ENCODE measurements at places on chromosomes 2 and 18.
A peak's percentile ranks its signal among the peaks of the same experiment; 100 is the strongest.

GRCh38 chr2:109591206-109591605 is 22.6 kb downstream of the SEPTIN10 start:
- no peak for DNase-seq

- DNase-seq: no peak
Observed at GRCh38 chr2:28268386-28268785, 124.3 kb upstream of the FOSL2 start.

DNA sequence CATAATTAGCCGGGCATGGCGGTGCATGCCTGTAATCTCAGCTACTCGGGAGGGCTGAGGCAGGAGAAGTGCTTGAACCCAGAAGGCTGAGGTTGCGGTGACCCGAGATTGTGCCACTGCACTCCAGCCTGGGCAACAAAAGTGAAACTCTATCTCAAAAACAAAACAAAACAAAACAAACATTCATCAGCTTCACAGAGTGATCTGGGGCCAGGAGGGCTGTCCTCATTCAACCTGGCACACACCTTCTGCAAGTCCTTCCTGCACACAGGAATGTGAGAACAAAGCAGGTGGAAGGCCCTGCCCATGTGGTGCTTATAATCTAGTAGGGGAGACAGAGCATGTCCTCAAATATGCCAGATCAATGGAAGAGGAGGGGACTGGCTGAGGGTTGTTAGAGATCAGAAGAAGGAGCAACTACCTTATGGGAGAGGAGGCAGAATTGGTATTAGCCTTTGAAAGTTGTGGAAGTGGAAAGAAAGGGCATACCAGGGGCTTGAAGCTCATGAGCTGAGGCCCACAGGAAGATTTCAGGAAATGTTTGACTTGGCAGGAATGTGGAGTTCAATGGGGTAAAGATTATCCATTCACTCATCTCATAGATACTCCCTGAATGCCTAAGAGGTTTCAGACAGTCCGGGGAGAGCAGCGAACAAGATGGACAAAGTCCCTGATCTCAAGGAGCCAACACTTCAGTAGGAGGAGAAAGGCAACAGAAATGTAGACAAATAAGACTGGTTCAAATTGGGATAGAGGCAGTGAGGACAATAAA is 155.3 kb upstream of the SIX3 start:
- no peak for DNase-seq

DNA sequence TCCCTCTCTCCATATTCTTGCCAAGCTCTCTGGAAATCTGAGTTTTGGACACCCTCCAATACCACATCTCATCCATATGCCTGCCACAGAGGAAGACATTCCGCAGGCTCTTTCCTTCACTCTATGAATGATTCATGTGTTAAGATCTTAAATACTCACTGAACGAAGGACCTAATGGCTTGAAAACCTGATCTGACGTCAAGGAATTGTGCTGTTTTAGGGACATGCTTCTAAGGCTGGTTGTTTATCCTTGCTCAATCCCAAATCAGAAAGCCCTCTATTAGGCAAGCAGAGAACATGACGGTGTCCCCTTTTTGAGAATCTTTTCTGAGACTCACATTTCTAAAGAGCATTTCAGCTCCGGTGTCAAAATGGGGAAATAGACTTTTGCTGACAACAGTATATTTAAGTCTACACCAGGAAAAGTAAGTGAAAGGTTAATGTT is 83.7 kb upstream of the GALNT5 start:
- peak; percentile 79 for DNase-seq

- DNase-seq: peak; percentile 55
Observed at GRCh38 chr2:215657844-215658243, 222.0 kb upstream of the FN1 start.

DNA sequence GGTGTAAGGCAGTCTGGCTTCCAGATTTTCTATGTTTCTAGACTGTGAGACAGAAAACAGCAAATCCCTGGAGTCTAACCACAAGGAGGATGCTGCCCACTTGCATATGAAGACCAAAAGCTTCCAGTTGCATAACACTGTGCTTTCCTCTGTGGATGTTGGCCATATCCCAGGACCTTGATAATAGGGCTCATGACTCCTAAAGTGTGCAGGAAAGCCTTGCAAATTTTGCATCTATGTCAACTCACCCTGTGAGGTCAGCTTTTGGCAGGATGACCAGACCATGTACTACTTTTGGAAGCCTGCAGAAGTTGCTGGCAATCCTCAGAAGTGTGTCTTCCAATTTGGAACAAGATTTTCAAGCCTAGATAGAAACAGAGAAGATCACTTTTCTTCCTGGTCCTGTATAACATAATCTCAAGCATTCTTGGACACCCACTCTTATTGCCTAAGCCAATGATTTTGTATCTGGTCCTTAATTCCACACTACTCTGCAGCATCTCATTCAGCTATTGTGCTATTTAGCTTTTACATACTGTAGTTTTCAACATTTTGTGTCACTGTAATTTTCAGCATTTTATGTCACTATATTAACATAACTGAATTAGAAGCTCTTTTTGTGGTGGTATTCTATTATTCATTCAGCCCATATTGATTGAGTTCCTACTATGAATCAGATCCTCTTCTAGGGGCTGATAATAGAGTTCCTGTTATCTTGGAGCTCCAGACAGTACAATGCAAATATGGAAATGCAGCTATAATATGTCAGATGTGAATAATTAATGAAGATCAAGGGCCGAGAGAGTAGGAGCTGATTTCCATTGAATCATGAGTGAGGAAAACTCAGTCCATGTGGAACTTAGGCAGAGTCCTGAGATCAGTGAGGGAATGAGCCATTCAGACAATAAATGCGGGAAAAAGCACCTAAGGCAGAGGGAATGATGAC is 85.3 kb upstream of the RAB27B start:
- DNase-seq: peak; percentile 38

DNA sequence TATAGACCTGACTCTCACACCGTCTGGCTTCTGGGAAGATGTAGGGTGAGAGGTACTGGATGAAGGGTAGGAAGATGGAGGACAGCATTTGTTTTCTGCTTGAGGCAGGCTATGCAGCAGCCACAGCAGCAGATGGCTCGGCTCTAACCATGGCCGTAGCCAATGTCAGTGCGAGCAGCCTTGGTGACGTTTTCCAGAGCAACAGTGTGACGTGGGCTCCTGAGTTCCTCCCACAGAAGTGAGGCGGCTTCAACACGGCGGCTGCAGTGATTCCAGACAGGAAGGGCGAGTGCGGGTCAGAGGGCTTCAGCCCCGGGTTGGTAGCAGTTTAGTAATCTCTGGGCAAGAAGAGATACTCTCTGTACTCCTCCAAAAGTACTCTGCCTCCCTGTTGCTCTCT is 133.0 kb upstream of the MYT1L start:
- DNase-seq: no peak

DNA sequence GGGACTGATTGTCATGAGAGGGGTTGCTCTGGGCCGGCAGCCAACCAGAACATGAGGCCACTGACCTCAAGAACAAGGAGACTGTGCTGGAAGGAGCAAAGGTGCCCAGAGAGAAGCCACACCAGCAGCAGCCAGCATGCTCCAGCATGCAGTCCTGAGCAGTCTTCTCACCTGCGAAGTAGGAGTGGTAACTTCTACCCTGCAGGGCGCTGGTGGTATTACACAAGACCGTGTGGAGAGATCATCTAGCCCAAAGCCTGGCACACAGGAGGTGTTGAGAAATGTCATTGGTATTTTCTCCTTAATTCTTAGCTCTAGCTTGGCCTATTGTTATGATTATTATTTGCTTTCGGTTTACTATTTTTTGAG is 132.7 kb downstream of the TSN start:
- DNase-seq: no peak

- no peak for DNase-seq
Observed at GRCh38 chr2:38074058-38074763, 1.7 kb downstream of the CYP1B1 start.

DNA sequence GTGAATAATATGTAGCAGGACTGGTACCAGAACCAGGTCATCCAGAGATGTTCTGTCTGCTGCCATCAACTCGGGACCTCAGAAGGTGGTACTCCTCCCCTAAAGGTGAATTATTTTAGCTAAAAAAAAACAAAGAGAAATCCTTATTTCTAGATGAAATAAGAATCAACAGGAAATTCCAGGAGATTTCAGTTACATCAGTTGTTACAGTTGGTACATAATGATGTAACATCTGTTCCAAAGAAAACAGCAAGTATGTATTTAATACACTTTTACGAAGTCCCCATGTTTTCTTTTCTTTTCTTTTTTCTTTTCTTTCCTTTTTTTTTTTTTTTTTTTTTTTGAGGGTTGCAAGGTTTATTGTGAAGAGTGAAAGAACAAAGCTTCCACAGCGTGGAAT is 33.6 kb upstream of the CD28 start:
- no peak for DNase-seq

- DNase-seq: no peak
Observed at GRCh38 chr18:64852281-64852680, 703.4 kb upstream of the LINC00305 start.

DNA sequence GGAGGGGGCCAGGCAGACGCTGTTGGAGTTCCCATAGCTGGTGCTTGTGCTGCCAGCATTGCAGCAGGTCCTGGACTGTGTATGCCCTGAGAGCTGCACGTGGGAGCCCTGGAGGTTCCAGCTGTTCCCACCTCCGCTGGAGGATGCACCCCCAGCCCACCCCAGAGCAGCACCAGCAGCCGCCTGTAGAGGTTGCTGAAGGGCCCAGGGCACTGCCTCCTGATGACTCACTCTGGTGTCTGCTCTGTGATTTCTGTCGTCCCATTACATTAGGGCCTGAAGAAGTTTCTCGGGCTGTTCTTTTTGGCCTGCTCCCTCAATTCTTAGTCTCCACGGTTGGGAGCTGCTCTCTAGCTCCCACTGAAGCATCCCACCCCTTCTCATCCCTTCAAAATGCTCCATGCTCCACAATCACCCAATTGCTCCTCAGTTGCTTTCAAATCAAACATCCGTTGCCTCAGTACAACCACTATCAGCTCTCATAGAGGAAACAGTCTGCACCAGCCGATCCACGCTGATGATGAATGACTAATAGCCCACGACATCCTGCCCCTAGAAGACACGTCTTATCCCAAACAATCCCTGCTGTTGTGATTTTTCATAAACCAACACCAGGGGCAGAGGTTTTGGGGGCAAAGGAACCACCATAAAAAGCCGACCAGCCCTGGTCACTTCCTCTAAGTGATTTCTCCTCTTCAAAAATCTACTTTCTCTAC is 65.2 kb upstream of the RNF152 start:
- DNase-seq: peak; percentile 22

DNA sequence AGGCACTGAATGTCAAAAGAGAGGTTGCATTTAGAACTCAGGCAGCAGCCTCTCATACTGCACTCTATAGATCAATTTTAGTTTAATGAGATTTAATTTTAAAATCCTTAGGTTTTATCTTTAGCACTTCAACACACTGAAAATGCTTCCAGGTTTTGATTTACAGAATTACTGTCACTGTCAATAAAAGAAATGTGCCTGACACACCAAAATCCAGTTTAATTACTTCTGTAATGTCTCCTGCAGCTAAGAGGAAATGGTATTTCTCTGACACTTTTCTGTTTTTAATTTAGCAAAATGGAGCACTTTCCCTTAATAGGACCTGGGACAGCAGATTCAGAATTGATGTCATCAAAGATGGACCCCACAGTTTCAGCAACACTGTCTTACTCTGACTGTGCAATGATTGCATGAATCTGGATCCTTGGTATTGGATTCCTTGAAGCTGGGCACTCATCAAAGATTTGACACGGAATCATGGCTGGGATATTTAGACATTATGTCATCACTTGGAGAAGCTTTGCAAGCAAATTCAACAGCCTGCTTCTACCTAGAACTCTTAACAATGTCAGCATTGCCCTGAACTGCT is 576.5 kb downstream of the NRXN1 start:
- no peak for DNase-seq

- DNase-seq: no peak
Observed at GRCh38 chr2:214807653-214808052, 1.8 kb downstream of the BARD1 start.

DNA sequence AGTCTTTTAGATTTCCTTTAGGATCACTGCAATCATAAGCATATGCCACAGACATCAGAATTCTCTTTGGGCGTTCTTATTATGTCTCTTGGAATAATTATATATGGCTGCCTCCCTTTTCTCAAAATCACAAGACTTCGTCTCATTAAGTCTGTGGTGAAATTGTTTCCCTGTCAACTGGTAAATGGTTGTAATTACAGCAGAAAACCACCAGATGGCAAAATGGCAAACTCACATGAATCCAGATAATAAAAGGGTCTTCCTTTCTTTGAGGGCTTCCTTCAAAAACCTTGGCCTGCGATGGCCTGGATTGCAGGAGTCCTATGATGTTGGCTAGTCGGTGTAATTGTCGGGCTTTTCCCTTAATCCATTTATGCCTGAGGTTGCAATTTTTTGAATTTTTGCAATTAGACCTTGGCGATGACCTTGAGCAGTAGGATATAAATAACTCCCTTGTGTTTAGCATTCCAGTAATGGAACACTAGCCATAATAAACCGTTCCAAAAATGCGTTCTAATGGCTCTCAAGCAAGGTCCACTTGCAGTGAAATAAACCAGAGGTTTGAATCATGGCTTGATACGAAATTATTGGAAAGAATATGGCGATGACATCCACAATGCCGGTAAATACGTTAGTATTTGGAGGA is 656.4 kb downstream of the MBD2 start:
- peak; percentile 4 for DNase-seq

DNA sequence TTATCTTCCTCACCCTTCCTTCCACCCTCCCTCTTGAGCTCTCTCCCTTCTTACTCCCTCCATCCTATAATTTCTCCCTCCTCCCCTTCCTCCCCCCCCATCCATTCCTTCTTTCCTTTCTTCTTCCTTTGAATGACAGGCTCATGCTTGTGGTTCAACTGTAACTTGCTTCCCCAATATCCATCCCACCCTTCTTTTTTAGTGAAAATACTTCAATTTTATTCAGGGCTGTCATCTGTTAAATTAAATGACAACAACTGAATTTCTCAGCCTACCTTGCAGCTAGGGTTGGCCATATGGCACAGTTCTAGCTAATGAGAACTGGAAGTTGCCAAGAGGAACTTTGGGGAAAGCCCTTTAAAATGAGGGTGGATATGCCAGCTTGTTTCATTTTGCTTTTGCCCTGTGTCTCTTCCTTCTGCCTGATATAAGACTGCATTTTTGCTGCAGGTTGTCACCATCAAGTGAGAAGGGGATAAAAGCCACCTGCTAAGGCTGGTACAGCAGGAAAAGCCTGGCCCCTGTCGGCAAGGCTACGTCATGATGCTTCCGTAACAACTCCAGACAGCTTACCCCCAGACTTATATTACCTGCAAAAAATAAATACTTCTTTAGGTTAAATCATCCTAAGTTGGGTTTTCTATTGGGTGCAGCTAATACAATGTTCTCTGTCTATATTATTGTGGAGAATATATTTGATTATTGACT is 121.8 kb downstream of the NXPH2 start:
- no peak for DNase-seq

GRCh38 chr2:34332813-34333212 is 733.7 kb upstream of the FAM98A start:
- no peak for DNase-seq

- no peak for DNase-seq
Observed at GRCh38 chr2:222930862-222931261, 70.0 kb downstream of the ACSL3 start.

DNA sequence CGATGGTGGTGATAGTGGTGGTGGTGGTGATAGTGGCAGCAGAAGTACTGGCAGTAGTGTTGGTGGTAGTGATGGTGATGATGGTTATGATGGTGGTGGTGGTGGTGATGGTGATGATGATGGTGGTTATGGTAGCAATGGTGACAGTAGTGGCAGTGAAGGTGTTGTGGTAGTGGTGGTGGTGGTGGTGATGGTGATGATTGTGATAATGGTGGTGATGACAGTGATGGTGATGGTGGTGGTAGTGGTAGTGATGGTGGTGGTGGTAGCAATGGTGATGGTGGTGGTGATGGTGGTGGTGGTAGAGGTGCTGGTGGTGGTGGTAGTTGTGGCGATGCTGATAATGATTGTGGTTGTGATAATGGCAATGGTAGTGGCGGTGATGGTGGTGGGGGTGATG is 126.5 kb downstream of the AFF3 start:
- DNase-seq: no peak
